Kasumi-1 (cell line): ENCODE measurements at places on chromosomes 3 and 15.

DNA sequence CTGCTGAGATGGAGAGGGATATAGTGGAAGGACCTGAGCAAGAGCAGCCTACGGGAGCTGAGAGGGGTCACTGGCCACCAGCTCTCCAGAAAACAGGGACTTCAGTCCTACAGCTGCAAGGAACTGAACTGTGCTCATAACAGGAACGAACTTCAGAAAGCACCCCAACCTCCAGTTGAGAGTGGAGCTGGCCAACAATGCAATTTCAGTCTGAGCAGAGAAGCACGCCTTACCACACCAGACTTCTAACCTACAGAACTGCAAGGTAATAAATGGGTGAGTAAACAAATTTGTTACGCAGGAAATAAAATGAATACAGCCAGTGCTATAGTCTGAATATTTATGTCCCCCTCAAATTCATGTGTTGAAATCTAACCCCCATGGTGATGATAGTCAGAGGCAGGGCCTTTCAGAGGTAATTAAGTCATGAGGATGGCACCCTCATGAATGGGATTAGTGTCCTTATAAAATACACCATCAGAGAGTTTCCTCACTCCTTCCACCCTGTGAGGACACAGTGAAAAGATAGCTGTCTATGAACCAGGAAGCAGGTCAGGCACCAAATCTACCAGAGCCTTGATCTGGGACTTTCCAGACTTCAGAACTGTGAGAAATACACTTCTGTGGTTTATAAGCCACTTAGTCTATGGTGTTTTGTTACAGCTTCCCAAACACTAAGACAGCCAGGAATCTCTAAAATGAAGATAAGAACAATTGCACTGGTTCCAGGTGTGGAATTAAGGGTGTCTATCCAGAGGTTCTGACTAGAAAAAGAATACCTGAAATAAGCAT is 58.6 kb downstream of the SYNM start:
- DNase-seq = no peak

DNA sequence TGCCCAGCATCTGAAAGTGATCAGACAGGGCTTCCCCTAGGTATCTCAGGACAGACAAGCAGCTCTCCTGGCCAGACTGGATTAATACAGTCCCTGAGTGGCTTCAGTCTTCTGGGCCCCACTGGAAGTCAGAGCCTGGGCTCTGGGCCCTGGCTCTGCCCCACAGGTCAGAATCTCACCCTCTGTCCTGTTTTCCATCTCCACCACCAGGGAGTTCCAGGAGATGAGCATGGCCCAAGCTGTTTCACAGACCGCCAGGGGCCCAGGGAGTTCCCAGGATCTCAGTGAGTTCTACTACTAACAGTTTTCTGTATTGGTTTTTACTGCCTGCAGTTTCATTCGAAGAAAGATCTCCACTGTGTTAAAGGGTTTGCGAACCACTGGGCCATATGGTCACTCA is 131.5 kb downstream of the MEX3B start:
- no peak for DNase-seq

- DNase-seq = no peak
Observed at GRCh38 chr15:52800828-52801747, 11.0 kb upstream of the ONECUT1 start.

DNA sequence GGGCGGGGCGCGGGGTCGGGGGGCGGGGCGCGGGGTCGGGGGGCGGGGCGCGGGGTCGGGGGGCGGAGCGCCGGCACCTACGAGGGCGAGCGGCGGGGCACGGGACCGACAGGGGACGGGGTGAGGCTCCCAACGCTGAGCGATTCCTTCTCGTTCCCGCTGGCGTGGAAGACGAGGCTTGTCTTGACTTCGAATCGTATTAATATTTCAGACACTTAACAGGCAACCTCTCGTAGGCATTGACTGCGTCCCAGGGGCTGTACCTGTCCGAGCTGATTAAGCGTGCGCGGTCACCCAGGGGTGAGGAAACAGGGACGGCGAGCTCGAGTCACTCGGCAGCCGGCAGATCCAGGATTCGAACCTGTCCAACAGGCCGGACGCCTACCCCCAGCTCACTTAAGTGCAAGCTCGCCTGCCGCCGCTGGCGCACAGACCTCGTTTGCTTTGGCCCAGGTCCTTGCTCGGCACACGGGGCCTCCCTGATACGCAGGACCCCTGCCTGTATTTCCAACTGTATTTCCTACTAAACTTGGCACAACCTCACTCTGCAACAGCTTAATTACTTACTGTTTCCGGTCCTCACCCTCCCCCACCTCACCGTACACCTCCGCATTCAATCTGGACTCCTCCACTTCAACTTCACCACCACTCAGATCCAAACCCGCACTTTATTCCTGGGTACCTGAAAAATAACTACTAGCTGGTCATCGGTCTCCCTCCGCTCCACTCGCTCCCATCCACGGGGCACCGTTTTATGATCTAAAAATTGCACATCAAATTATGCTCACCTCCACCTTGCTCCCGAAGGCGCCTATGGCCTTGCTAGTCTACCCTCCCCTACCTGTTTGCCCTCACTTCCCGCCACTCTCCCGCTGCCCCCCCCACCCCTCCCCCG is 722 bp upstream of the ZXDC start:
- peak; percentile 44 for DNase-seq

DNA sequence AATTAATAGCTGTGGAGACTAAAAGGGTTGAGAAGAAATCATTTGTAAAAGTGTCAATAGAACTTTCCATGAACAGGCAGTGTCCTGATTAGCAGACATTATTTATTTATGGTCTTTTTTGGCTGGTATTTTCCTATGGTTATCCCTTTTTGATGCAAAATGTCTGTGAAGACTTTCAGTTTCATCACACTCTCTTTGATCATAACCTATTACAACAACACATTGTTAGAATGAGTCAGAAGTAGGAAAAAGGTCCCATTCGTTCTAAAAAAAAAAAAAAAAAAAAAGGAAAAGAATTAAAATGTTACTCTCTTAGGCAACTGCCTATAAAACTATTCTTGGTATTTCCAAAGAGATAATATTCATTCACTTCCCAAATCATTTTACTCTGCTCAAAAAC is 62.1 kb downstream of the SLC49A4 start:
- no peak for DNase-seq

GRCh38 chr3:56799251-56799882 is 2.4 kb downstream of the ARHGEF3 start:
- DNase-seq = peak; percentile 89

DNA sequence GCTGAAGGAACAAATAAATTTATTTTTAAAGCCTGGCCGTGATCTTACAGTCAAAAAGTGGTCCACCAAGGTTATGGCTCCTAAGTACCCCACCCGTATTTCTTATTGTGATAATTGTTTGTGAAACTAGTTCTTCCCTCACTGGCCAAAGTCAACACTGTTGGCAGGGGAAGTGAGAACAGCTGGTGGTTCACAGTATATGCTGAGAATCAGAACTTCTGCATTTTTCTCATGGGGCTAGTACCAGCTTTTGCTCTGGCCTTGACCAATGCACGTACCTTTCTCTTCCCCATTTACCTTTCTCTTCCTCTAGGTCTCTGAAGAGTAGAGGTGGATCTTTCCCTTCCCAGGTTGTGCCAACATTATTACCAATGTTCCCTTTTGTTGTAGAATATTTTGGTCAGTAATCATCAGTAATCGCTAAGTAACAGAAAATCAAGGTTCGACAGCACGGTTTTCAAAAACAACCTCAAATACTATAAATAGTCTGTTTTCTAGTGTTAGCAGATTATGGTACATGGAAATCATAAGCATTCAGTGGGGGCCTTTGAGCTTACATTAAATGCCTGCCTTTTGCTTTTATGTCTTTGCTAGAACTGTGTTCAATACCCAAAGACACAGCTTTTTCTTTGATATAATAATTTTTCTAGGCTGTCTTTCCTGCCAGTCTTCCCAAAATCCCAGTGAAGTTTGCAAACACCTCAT is 268.0 kb downstream of the LPP start:
- DNase-seq = peak; percentile 45

- peak; percentile 12 for DNase-seq
Observed at GRCh38 chr3:78887547-78888011, 880.2 kb downstream of the ROBO1 start.

GRCh38 chr15:46039703-46040102 is 404.9 kb downstream of the SQOR start:
- no peak for DNase-seq

GRCh38 chr3:46926871-46927717 is 49.5 kb downstream of the CCDC12 start:
- DNase-seq = peak; percentile 94

- DNase-seq = no peak
Observed at GRCh38 chr3:14152233-14152962, 26.0 kb downstream of the XPC start.

GRCh38 chr15:29688506-29689286 is 133.6 kb downstream of the TJP1 start:
- no peak for DNase-seq

DNA sequence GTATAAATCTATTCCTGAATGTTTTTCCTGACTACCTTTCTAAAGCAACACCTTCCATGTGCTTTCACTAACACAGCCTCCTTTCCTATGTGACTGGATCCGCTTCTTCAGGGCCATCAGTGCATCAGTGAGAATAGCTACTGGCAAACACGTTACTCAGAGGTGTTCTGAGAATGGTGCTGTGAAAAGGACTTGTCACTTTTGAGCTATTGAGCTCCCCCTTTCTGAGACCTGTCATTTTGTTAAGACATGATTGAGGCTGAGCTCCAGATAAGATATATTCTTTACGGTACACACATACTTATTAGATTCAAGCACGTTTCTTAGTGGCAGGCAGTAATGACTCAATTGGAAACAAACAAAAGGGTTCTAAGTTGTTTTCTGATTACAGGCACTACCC is 45.0 kb upstream of the ADCY5 start:
- DNase-seq = no peak

GRCh38 chr3:74301056-74301455 is 313.4 kb downstream of the CNTN3 start:
- DNase-seq = no peak

- DNase-seq = peak; percentile 8
Observed at GRCh38 chr15:74263466-74263865, 27.3 kb downstream of the CCDC33 start.

GRCh38 chr3:56914646-56915045 is 112.9 kb upstream of the ARHGEF3 start:
- DNase-seq = no peak
